ENCODE measurements at places on chromosomes 6 and 20.

- no peak for DNase-seq
These were observed 50.9 kb upstream of the TAB2 start for GRCh38 chr6:149266659-149267058.

DNA sequence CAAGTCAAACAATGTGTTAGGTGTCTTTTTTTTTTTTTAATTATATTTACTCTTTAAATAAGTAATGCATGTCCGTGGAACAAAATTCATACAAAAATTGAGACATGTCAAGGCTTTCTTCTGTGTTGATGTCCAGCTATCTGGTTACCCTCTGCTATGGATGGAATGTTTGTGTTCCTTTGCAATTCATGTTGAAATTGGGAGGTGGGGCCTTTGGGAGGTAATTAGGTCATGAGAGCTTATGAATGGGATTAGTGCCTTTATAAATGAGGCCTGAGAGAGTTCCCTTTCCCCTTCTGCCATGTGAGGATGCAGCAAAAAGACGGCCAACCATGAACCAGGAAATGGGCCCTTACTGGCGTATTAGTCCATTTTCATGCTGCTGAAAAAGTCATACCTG lies 83.1 kb upstream of the KCNG1 start:
- no peak for DNase-seq

- no peak for DNase-seq
These were observed 28.5 kb downstream of the HAO1 start for GRCh38 chr20:7911586-7912330.

DNA sequence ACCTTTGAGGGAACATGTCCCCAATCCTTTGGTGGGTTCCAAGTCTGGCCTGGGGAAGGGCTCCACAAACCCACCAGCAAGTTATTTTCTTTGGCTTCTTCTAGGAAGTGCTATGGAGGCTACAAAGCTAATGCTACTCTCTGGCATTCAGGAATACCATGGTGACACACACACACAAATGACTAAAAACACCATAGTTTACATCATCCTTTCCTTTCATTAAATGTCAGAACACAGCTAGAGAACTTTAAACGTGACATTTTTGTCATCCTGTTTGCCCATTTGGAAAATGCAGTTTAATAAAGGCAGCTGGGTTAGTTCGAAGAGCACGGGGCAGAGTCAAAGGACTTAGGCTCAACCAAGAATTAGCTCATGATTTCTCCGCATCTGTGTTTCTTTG lies 40.2 kb upstream of the PROKR2 start:
- DNase-seq: no peak

GRCh38 chr6:111714416-111715270 lies 109.0 kb upstream of the TRAF3IP2 start:
- DNase-seq: no peak

DNA sequence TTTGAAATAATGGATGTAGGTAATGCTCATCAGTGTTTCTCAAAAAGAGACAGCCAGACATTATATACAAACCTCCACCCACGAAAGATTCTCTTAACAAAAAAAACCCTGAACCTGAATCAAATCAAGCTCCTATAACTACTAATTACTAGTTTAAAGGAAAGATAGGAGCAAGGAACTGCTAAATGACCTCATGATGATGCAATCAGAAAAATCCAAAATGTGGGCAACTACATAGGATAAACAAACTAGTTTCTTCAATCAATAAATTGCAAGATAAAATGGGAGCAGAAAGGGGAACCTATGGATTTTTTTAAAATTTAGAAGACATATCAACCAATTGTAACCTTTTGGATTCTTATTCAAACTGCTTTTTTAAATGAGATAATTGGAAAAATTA lies 43.2 kb upstream of the TMEM30A start:
- no peak for DNase-seq

GRCh38 chr20:34472246-34472925 lies 43.8 kb upstream of the DYNLRB1 start:
- no peak for DNase-seq

GRCh38 chr6:2772840-2773239 lies 7.6 kb downstream of the WRNIP1 start:
- no peak for DNase-seq

- no peak for DNase-seq
These were observed 34.0 kb downstream of the PNLDC1 start for GRCh38 chr6:159833997-159834603.

DNA sequence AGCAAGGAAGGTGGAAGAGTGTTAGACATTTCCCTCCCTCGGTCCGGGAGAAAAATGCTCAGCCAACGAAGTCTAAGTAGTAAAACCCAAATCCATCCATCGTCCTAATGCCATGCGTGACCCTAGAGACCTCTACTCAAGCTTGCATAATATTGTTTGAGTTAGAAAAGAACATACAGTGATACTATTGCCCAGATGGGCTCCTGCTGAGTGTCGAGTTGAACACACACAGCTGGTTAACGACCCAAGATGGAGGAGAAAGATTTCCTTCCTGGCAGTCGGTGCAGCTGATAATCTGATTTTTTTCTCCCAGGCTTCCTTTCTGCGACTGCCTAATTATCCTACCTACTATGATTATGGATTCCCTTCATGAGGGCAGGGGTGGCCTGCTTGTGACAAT lies 164.4 kb upstream of the KCNG1 start:
- no peak for DNase-seq

GRCh38 chr20:25539742-25540672 lies 45.3 kb downstream of the NINL start:
- DNase-seq: peak; percentile 3

- DNase-seq: peak; percentile 56
These were observed 539 bp downstream of the CDYL start for GRCh38 chr6:4776493-4777393.

DNA sequence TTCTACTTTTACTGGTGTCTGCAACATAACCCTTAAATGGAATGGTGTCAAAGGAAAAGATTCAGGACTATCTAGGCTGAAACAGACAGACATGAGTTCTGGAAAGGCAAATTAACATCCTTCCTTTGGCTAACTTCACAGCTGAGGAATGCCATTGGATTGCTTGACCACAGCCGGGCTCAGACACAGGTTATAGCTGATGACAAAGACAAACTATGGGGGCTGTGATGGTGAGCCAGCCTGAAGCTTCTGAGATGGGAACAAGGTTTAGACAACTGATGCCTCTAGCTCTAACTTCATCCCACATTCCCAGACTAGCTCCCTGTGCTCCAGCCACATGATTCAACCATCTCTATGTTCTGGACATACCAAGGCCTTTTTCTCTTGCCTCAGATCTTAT lies 15.3 kb downstream of the POLR1C start:
- DNase-seq: no peak

DNA sequence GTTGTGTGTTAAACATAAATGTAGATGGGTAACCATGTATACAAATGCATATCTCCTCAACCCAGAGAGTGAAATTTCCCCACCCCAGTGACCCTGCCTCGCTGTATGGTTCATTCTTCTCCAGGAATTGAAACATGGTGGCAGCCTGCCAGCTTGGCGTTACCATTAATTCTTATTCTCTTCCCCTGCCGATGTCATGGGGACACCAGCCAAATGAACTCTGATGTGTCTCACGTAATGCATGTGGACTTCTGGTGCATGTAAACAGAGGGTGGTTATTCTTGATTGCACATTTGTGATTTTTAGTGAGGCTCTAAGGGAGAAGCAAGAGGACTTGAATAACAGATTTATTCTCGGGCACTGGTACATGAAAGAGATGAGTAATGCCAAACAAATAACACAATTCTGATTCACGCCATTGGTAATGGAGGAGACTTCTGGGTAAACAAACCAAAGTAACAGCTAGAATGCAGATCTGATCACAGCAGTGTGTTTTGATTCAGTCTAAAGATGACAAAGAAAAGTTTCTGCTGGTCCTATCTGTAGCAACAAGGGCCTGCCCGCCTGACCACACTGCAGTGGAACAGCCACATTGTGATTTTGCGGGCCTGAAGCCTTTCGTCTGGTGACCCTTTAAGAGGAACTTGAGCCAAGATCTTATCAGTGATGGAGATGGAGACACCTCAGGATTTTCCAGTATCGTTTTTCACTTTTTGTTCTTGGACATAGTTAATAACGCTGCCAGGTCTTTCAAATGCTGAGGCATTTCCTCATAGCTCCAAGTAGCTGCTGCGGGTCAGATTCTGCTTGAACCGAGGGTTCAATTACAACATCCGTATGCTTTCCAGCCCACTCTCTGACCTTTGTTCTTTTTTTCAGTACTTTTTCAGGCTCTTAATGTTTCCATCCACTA lies 171.8 kb upstream of the AKAP12 start:
- DNase-seq: peak; percentile 27

DNA sequence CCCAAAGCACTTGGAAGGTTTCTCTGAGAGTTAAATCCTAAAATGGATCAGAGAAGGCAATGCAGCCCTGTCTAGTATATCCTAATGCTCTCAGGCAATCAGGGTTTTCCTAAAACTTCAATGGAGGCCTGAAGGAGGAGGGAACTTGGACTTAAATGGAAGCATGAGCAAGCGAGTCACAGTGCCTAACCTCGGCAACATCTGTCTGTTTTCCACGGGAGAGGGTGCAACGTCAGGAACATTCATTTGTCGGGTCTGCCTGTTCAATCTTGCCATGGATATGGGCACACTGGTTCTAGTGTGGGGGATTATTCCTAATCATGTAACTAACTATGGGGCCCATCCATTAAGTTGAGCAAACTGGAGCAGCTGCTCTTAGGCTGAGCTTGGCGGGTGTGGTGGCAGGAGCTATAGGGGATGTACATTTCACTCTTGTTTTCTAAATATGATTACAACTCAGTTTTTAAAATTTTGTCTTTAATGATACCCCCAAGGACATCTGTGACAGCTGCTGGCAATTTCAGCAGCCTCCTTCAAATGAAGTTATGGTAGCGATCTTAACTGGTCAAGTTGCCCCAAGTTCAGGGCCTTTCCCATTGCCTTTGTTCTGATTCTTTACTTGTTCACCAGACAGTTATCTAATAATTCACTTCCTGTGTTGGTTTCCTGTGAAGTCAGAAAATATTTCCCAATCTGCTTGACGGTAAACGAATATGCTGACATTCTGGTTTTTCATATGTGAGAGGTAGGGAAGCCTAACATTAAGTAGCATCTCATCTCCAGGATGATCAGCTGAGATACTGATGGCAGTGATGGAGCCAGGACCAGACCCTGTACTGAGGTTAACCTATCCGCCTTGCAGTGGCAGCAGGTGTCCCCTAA lies 21.6 kb downstream of the DSE start:
- DNase-seq: no peak

DNA sequence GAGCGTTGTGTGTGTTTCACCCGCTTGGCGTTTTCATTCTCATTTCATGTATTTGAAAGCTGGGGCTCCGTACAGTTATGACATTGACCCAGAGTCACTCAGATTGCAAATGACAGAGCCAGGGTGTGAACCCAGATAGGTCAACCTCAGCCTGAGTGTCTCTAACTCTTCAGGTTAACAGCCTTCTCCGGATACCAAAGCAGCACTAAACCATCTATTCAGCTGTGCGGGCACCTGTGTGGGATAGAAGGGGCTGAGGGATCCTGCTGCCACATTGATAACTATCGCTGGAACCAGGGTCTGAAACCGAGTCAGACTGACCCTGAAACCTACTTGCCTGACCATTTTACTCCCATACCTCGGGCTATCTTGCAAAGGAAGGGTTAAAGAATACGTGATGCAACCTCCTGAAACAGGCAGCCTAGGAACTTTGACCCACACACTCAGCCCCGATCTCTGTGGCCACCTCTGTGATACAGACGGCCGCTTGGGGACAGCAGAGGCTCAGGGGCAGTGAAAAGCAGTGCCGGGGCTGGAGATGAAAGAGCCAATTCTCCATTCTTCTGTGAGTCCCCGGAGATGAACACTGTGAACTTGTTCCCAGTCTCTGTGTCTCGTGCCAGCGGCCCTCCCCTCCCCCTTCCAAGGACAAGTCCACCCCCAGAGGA lies 233.5 kb upstream of the QKI start:
- DNase-seq: no peak

DNA sequence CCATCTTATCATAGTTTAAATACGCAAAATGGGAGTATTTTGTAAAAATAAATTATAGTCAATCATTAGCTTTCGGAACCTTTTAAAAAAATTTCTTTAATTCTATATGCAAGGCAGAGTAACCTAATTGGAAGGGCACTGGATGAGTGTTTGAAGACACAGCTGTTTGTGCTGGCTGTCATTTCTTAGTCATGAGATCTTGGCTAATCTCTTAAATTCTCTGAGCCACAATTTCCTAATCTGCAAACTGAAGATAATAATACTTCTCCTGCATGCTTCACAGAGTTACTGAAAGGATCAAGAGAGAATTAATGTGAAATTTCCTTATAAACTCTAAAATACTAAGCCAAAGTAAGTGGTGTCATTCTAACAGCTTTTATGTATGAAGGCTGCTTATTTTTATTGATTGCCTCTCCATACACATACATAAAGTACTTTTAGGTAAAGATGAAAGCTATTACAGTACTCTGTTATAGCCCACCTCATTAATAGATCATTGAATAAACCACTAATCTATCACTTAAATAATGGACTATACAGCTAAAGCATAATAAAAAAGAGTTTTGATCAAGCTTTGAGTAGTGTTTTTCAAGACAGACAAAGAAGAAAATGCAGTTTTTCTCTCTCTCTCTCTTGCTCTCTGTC lies 383.7 kb upstream of the IRAK1BP1 start:
- DNase-seq: no peak

DNA sequence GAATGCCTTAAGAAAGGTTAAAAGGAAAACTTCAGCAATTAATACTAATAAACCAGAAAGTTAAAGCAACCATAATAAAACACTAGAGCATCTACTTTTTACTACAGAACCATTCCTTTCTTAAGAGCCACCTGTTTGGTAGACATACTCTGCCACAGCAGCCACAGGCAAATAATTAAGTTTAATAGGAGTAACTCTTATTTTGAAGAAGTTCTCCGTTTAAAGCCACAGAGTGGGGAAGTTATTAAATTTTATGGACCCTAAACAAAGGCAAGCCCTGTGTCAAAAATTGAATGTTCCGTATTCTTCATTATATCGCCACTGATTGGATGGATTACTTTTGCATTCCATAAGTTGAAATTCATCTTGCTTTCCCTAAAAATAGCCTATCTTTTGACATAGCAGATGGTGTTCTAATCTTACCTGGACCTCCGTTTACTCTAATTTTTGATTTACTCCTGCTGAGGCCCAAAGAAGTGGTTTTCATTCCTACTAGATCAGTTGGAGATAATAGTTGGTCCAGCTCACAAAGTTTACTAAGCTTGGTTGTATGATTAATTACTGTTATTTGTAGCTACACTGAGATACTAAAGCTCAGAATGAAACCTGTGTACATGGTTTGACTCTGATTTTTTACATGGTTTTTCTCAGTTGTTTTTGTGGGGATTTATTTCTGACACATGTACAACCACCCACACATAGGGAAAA lies 140.4 kb upstream of the SUPT3H start:
- no peak for DNase-seq

- no peak for DNase-seq
These were observed 211.2 kb downstream of the CDC5L start for GRCh38 chr6:44598679-44599078.

Data from COR-L47 (cell line).